Left ventricle myocardium superior (tissue), 1 donor: ENCODE measurements at places on chromosomes 4 and X. TPM values are rescaled to one million over a fixed set of nuclear protein-coding genes. Genes with fewer than 3 reads are reported as not detected.

GRCh38 chr4:6929339-6929811 is 19.7 kb downstream of the TBC1D14 start:
- DNase-seq, result no peak

- DNase-seq, result no peak
Measured at GRCh38 chr4:186708554-186708953, 15.1 kb downstream of the FAT1 start.

GRCh38 chr4:10054571-10055041 is 33.3 kb upstream of the SLC2A9 start:
- DNase-seq, result no peak

- DNase-seq, result no peak
Measured at GRCh38 chr4:52961666-52962412, 99.7 kb downstream of the RASL11B start.

GRCh38 chr4:123304151-123304964 is 92.2 kb upstream of the SPRY1 start:
- peak; percentile 44 for DNase-seq

DNA sequence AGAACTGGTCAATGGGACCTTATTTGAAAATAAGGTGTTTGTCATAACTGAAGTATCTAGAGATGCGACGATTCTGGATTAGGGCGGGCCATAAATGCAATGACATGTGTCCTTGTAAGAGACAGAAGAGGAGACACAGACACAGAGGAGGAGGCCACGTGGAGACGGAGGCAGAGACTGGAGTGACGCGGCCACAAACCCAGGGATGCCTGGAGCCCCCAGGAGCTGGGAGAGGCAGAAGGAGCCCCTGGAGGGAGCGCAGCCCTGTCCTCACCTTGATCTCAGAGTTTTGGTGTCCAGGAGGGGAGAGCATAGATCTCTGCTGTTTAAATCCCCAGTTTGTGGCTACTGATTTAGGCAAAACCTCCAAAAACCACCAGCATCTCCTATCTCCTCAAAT is 5.0 kb downstream of the GTPBP6 start:
- DNase-seq, result peak; percentile 18

DNA sequence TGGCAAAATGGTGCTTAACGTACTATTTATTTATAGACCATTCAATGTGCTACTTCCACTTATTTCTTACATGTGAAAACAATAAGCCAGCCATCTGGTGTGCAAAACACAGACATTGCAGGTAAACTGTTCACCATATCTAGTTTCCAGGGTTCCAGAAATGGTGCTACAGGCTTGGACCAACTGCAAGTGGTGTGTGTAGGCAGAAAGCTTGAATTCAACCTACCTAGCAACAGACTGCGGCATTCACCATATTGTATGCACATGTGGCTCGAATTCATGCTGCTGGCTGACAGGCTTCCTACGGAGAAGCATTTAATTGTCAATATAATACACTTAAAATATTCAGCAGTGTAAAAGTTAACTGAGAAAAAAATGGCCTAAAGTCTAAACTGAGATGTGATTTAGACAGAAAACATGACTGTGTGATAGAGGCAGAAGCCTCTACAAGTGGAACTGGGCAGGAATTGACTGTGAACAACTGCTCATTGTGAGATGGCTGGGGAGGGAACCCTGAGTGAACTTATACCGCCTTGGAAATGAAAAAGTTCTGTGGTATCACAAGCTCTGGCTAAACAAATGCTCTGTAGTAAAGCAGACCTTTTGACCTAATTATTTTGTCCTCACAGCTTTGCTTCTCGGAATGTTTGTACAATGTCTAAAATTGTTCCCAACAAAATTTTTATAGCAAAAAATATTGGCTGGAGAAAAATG is 434.7 kb downstream of the GRIA2 start:
- no peak for DNase-seq

DNA sequence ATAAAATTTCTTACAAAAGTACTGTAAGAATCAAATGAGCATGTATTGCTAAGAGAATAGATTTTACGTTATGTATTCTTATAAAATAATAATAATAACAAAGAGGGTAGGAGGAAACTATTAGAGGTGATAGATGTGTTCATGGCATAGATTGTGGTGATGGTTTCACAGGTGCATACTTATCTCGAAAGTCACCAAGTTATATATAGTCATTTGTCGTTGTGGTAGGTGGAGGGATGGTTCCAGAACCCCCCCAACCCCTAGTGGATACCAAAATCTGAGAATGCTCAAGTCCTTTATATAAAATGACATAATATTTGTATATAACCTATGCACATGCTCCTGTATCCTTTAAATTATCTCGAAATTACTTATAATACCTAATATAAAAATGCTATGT is 36.7 kb upstream of the H2AZ1 start:
- no peak for DNase-seq

DNA sequence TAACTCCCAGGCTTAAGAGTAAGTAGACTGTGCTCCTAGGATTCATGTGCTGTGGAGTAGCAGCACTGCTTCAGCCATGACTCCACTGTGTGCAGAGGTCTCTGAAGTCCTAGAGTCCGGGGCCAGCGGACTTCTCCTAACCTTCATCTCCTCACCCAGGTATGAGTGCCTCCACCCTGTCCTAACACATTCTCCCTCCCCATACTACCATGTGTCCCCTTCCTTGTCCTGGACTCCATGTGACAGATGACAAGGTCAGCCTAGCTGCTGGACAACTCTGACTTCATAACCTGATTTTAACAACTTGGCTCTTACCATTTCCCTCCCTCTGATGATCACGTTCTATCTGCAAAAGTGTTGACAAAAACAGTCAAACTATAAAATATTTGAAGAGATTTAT is 16.7 kb downstream of the ASB11 start:
- no peak for DNase-seq

DNA sequence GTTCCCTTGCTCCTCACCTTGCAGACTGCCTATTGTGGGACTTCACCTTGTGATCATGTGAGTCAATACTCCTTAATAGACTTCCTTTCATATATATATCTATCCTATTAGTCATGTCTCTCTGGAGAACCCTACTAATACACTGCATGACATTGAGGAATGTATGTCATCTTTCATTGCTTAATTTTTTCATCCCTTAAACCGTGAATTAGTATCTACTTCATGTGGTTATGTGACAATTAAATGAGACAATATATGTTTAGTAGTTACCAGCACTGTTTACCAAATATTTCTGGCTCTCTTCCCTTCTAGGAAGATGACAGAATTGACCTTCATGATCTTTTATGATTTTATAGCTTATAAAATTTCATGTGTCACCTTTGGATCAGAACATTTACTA is 759.5 kb downstream of the GRXCR1 start:
- no peak for DNase-seq

DNA sequence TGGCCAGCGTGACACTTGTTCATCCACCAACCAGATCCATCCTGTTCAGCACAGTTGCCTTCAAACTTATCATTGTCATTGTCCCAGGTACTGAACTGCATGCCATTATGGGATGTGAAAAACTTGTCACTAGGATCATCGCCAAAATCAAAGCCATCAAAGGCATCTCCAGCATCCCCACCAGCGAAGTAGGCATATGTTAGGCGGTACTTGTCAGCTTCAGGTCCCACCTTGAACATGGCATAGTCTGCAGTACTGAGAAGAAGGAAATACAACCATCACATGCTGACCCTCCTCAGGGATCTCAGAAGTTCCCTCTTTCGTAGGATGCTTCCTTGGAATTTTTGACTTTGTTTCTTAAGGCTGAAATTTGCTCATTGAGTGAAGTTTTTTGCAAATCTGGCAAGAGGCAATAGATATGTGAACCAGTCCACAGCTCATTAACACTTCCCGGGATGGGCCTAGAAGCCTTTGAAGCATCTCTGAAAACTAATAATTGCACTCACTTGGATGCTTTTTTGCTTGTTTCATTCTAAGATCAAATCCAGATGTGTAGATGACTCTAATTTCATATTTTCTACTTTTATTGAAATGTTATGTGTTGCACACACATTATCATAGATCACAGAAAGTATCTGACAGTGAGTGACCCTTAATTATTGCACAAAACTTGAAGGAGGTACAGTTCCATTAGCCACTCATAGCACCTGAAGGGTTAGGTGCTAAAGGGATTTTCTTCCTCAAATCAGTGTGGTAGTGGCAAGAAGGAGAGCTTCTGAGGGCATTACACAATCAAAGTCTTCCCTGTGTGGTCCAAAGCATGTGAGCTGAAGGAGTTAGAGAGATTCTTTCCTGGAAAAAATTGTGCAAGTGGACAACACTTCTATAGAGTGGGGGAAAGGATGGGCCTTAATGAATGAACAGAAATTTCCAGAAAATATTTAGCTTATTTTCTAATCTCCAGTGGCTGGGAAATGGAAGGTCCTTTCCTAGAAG is 5.4 kb downstream of the FGG start:
- no peak for DNase-seq

DNA sequence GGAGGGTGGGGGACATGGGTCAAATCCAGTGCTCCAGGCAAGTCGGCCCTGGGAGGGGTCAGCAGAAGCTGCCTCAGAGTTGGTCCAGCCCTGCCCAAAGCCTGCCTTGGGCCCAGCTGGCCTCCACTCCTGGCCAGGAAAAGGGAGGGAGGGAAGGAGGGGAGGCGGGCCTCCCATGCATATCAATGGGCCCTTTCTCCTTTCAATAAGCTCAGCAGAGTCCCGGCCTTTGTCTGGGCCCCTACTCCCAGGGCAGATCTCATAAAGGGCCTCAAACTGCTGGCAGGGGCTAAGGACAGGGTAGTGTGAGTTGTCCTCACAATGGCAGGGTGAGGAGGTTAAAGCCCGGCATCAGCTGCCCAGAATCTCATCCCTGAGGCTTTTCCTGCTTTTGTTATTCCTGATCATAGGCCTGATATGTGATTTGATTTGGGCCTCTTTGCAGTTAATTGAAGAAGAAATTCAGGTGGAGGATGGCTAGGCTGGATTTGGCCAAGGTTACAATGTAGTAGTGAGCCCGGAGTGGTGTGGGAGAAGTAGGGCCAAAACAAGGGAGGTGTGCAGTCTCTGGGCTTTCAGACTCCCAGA is 121.1 kb upstream of the ATP6AP2 start:
- DNase-seq, result no peak

- no peak for DNase-seq
Measured at GRCh38 chr4:142142366-142143054, 506.1 kb downstream of the IL15 start.

DNA sequence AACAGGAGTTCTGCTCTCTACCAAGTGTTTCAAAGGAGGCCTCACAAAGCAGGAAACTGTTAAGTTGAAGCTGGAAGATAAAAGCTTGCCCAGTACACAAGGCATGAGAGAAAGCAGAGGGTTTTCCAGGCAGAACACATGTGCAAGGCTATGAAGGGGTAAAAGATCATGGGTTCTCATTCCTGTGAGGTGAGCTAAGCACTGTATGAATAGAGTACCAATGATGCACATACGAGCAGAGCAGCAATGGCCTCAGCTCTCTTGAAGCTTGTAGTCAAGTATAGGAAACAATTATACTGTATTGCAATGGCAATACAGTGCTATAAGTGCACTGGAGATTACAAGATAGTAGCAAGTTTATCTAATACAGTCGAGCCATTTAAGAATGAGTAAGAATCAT is 18.0 kb downstream of the TTC29 start:
- no peak for DNase-seq

- DNase-seq, result peak; percentile 16
Measured at GRCh38 chrX:46117234-46117633, 428.0 kb downstream of the ZNF674 start.

GRCh38 chr4:26074712-26075430 is 160.9 kb downstream of the SMIM20 start:
- no peak for DNase-seq

DNA sequence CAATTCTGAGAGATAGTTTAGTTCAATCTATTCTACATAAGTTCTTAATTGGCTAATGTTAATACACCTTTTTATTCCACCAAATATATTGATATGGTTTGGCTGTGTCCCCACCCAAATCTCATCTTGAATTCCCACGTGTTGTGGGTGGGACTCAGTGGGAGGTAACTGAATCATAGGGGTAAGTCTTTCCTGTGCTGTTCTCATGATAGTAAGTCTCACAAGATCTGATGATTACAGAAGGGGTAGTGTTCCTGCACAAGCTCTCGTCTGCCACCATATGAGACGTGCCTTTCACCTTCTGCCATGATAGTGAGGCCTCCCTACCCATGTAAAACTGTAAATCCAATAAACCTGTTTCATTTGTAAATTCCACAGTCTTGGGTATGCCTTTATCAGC is 11.3 kb downstream of the PPA2 start:
- DNase-seq, result no peak

DNA sequence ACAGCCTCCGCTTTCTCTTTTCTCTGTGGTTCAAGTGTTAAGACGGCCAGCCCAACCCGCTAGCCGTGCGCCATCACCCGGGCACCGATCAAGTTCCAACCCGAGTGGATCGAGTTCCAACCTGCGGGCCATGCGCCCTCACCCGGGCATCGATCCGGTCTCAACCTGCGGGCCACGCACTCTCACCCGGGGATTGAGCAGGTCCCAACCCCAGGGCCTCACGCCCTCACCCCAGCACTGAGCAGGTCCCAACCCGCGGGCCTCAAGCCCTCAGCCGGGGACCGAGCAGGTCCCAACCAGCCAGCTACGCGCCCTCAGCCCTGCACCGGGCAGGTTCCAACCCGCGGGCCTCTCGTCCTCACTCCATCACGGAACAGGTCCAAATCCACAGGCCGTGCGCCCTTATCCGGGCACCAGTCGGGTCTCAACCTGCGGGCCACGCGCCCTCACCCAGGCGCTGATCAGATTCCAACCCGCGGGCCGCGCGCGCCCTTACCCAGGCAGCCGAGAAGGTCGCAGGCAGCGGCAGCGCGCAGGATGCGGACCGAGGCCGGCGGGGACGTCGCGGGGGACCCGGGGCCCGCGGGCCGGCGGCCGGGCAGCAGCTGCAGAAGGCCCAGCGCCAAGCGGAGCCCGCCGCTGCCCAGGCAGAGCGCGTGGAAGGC is 443 bp downstream of the GPR143 start:
- no peak for DNase-seq

GRCh38 chr4:88908521-88908920 is 148.5 kb downstream of the FAM13A start:
- DNase-seq, result no peak

GRCh38 chr4:41644288-41644914 is 104.1 kb downstream of the PHOX2B start:
- peak; percentile 89 for DNase-seq

The NEUROG2 gene
- total RNA-seq, result not detected

The CT45A3 gene
- not detected for total RNA-seq

The FABP2 gene
- not detected for total RNA-seq

The POU3F4 gene
- total RNA-seq, result not detected

The USP51 gene
- 1.5 TPM for total RNA-seq

The MGAT4D gene
- not detected for total RNA-seq

The CCNA2 gene
- total RNA-seq, result 0.82 TPM

The TREX2 gene
- 0.25 TPM for total RNA-seq

The PNMA6A gene
- 1.9 TPM for total RNA-seq

The BBS12 gene
- total RNA-seq, result 5.5 TPM

The ASB5 gene
- total RNA-seq, result 3.1 TPM

The ENPEP gene
- 2.7 TPM for total RNA-seq

The KLHL5 gene
- total RNA-seq, result 13.5 TPM
